Naive thymus-derived CD8-positive, alpha-beta T cell (primary cell): ENCODE measurements at places on chromosomes 5 and 9. TPM values are rescaled to one million over a fixed set of nuclear protein-coding genes. Genes with fewer than 3 reads are reported as not detected.

DNA sequence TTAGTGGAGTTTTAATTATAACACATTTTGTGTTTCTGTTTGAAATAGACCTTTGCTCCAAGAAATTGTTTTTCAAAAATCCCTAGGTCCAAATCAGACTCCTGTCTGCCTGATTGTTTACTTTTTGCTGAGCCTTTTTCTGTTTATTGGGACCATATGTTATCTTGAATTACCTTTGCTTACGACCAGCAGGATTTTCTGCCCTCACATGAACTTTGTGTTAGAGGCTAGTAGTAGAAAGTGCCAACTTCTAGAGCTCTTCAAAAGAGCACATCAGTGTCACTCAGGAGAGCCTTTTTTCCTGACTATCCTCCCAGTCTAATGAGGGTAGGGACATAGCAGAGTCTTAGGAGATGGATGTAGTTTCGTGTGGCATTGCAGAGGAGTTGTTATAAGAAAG, 10.2 kb downstream of the RECK start:
- no peak for DNase-seq

DNA sequence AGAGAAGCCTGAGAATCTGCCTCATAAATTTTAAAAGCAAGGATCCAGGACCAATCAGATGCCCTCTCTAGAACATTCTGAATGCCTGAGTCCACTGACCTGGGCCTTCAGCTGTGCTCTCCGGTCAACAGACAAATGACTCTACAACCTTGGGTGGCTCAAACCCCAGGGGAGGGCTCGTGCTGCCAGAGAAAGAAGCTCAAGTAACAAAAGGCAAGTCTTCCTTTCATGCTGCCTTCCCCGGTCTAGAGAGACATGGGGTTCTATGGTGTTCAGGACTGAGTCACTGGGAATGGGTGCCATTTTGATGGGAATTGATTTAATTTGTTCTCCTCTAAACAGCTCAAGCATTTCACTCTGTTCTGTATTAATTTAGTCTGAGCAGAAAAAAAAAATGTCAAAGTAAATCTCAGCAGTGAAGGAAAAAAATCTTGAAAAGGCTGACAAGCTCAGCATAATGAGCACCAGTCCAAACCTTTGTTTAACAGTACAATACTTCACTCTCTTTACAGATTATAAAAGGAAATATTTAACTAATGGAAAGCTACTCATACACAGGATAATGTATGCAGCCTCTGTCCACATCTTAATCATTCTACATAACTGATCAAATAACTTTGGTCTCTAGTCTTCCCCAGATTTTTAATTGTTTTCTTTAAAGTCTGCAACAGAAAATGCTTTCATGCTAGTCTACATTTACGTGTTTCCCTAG, 191.0 kb downstream of the GLIS3 start:
- DNase-seq, result no peak

DNA sequence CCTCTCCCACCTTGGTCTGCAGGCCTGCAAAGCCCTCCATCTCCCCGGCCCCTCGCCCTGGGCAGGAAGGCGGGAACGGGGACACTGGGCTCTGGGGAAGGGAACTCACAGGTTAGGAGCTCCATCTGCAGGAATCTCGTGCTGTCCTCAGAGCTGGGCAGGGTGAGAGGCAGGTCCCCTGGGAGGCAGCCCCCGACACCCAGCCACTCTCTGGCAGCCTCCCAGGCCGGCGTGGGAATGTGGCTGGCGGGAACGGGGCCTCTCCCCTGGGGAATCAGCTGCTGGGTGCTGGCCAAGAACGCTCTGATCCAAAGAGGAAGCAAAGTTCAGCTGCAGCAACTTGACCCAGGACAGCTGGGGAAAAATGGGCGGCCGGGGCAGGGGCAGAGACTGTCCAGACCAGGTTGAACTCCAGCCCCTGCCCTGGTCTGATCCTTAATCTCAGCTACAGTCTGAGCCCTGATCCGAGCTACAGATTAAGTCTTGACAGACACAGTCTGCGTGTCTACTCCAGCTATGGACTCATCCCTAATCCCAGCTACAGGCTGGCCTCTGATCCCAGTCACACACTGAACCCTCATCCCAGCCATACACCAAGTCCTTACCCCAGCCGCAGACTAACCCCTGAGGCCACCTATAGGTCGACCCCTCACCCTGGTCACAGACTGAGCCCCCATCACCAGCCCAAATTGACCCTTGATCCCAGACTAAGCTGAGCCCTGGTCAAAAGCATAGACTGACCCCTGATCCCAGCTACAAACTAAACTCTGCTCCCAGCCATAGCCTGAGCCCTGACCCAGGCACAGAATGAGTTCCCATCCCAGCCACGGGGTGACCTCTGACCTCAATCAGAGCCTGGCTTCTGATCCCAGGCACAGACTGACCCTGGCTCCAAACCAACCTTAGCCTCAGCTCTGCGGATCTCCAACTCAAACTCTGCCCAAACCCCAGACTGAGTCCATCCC, 37.3 kb upstream of the EGFL7 start:
- no peak for DNase-seq

- no peak for DNase-seq
These were observed 34.1 kb downstream of the COL15A1 start for GRCh38 chr9:98977813-98978212.

- no peak for DNase-seq
These were observed at the start of gene PCDHA6 for GRCh38 chr5:140827704-140828361. PCDHA6 (plus strand) TSS chr5:140827960; CDS start chr5:140828092, 132 bp downstream.

DNA sequence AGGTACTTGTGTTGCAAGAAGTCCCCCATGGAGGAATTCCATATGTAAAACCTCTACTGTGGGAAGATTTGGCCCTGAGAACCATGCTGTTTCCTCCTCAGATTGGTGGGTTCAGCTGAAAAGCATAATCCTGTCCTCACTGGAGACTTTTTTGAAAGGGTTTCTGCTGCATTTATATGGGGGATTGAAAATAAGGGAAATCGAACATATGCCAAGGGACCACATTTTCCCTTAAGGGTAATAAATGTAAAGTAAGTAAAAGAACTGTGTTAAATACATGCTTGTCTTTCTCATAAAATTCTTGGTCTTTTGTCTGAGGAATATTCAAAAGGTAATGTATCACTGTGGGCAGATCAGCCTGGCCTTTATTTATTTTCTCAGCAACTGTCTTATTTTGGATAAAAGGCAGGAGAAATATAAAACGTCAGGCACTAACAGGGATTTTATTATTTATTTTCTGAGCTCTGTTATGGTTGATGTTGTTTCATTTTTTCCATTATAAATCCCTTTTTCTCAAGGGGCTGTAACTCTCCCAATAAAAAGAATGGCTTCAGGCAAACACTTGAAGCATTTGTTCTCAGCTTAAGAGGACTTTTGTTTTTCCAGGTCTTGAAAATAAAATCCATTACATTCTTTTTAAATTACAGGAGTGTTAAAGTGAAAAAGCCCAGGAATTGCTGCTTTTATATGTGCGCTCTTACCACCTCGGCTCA, 131.4 kb downstream of the FGF10 start:
- no peak for DNase-seq

- DNase-seq, result no peak
These were observed 106.4 kb downstream of the AUH start for GRCh38 chr9:91255327-91255726.

DNA sequence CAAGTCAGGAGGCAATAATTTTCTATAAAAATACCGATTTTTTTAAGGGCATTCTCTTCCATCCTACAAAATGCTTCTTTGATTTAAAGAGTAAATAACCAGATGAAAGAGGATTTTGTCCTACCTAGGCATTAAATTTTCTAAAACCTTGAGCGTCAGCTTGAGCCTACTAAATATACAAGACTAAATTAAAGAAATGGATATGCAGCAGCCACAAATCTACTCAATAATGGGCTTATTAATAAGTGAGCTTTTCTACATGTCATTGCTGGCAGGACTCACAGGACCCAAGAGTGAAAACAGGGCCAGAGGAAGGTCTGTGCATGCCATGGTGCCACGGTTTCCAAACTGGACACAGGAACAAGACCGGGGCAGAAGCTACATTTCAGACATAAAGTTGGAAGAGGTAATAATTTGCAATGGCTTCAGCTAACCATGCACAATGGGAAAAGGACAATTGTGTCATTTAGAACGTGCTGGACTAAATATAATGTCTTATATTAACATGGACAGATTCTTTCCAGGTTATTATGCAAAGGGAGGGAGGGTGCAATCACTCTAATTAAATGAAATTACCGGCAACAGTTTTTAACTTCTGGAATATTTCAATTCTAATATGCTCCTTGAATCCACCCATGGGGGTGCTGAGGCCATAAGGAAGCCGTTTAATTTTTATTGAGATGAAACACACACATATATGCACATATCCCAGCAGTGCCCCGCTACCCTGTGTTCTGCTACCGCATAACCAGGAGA, 5.2 kb downstream of the WHRN start:
- no peak for DNase-seq

DNA sequence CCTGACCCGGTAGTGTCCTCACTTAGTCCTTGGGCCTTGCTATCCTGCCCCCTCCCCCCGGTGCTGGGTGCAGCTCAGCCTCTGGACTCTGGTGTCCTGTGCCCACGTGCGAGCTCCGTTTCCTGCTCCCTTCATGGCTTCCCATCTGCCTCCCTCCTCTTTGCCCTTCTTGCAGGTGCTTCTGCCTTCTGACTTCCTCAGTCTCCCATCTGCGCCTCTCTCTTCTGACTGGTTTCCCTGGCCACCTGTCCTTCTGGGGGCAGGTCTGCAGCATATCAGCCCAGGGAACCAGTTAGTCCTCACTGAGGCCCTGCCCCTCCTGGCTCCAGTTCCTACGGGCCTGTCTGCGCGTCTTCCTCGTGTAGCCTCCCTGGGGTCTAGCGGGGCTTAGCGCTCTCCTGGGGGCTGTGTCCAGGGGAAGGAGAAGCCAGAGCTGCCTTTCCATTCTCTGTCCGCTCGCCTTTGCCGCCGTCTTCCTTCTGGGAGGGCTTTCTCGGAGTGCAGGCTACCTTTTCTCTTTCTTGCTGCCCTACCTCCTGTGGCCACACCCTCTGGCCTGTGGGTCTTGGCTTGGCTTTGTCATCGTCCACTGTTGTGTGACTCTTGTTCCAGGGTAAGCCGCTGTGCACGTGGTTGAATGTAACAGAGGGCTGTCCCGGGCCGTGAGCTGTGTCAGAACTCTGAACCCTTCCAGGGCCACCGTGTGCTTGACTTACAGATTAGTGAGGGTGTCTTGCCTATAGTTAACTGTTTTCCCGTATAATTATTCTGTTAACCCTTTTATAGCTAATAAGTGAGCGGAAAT, 51.8 kb downstream of the EHMT1 start:
- DNase-seq, result no peak

GRCh38 chr9:111407813-111408212, 76.4 kb downstream of the ECPAS start:
- no peak for DNase-seq

- DNase-seq, result no peak
These were observed 74.5 kb downstream of the RASEF start for GRCh38 chr9:82988488-82988887.

- no peak for DNase-seq
These were observed 199.3 kb upstream of the ADAMTSL1 start for GRCh38 chr9:18274693-18275092.

The GCNT1 gene
- 0.60 TPM for polyA plus RNA-seq

The MYOZ3 gene
- polyA plus RNA-seq, result not detected

The F2RL2 gene
- 0.70 TPM for polyA plus RNA-seq

The GNA14 gene
- polyA plus RNA-seq, result 0.17 TPM

The CCIN gene
- polyA plus RNA-seq, result not detected

The CDKN2B-AS1 gene
- not detected for polyA plus RNA-seq

The LEAP2 gene
- 0.64 TPM for polyA plus RNA-seq

The FREM1 gene
- not detected for polyA plus RNA-seq

The FAT2 gene
- 0.03 TPM for polyA plus RNA-seq

The SAXO1 gene
- polyA plus RNA-seq, result 0.46 TPM

The SLC22A4 gene
- polyA plus RNA-seq, result not detected
